ENCODE measurements at places on chromosomes 1 and 21.

DNA sequence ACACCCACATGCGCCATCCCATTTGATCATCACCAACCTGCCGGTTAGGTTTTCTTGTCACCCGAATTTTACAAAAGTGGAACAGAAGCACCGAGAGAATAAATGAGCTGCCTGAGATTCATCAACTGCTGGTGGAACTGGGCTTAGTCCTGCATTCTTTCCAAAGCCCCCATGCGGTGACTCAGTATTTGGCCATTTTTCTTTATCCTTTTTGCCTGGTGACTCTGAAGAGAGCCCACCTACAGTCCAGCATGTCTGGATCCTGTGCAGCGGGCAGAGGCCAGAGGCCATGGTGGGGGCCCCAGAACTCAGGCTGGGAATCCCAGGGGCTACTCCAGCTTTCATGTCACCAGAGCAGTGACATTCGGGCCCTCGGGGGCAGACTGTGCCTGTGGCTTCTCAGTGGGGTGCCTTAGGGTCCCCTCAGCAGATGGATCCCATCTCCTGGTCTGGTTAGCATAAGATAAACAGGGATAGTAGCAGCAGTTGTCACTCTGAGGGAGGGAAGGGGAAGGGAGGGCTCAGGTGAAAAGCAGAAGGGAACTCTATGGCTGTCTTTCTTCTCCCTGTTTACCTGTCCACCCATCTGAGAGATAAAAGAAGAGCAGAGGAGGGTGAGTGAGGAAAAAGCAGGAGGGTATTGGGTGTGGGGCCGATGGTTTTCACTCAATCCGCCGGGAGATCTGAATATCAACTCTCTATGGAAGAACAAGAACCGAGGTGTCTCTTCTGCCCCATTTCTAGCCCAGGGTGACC lies 63.2 kb downstream of the KIF26B start:
- no peak for DNase-seq

DNA sequence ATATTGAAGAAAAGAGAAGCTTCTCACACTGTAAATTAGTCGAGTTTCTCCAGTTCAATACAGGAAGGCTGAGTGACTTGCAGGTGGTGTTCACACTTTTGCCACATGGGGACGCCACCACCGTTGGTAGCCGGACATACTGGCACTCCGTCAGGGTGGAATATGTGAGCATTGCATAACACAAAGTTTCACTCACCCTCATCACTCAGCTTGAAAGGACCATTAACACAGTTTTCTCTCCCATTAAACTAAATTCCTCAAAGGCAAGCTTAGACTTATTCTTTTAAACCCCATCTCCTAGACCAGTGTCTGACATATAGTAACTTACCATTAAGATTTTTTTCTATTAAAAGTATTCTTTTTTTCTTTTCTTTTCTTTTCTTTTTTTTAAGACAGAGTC lies 105.3 kb upstream of the SERBP1 start:
- peak; percentile 49 for DNase-seq

GRCh38 chr1:227939791-227940771 lies 7.7 kb downstream of the WNT9A start:
- DNase-seq = no peak

DNA sequence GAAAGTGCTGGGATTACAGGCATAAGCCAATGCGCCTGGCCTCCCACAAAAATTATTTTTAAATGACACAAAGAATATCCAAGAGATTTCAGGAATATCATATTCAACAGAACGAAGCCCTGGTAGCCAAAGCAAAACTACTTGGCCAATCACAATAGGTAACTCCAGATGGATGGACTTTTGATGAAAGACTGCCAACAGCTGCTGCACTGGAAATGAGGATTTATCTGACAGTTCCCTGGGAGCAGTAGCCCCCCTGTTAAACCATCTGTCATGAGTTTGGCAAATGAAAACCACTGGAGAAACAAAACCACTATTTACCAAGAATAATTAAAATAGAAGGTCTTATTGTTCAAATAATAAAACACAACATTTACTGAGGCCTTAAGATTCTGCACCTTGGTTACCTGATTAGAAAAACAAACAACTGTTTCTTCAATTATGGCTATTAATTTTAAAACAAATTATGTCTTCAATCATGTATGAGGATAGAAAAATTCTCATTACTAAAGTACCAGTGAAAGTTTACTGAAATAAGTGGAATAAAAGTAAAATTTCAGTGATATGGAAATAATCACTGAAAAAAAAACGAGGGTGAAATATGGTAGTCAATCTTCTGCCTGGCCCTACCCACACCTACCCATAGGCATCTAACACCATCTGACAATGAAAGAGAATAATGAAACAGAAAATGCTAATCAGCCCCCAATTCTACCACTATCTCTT lies 34.3 kb upstream of the PSMG1 start:
- no peak for DNase-seq

- no peak for DNase-seq
These were observed 212.7 kb downstream of the ZP4 start for GRCh38 chr1:237677979-237678378.

GRCh38 chr1:17168091-17168876 lies 36.6 kb upstream of the PADI1 start:
- no peak for DNase-seq

- DNase-seq = no peak
These were observed 433.1 kb upstream of the KAZN start for GRCh38 chr1:14165371-14165801.

GRCh38 chr1:106548726-106549125 lies 507.7 kb upstream of the PRMT6 start:
- DNase-seq = no peak

- DNase-seq = no peak
These were observed 16.5 kb upstream of the IFFO2 start for GRCh38 chr1:18972991-18973390.

DNA sequence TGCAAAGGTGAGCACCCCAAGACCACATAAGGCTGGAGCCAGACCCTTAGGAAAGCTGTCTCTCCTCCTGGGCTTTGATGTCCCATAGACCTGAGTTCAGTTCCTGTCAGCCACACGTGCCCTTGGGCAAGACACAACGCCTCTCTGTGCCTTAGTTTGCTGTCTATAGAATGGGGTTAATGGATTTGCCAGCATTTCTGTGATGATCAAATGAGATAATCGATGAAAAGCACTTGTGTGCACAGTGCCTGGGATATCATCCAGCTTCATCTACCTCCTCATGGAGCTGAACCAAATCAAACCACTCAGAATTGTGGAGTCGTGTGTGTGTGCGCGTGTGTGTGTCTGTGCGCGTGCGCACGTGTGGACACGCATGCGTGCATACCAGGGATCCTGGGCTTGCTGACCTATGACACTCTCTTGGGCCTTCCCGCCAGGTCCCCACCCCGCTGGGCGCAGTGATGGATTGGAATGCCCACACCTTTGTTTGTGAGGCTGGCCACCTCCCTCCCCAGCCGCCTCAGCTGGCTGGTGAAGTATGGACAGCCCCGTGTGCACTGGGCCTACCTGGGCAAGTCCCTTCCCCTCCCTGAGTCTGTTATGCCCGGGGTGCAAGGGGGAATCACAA lies 5.2 kb downstream of the TTC22 start:
- no peak for DNase-seq

DNA sequence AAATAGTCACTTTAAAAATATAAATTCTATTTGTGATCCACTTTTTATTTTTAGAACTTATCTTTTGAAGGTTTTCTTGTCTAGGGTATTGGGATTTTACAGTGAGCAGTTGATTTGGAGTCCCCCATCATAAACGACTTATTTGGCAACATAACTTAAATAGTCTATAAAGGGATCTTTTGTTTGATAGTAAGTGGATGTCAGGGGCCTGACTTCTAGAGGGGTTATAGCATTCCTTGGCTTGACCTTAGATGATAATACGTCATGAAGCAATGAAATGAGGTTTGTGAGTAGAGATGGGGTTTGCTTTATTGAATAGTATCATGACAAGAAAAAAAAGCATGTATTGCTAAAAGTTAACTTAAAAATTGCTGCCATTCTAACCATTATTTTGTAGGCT lies 17.8 kb downstream of the VPS45 start:
- DNase-seq = no peak

DNA sequence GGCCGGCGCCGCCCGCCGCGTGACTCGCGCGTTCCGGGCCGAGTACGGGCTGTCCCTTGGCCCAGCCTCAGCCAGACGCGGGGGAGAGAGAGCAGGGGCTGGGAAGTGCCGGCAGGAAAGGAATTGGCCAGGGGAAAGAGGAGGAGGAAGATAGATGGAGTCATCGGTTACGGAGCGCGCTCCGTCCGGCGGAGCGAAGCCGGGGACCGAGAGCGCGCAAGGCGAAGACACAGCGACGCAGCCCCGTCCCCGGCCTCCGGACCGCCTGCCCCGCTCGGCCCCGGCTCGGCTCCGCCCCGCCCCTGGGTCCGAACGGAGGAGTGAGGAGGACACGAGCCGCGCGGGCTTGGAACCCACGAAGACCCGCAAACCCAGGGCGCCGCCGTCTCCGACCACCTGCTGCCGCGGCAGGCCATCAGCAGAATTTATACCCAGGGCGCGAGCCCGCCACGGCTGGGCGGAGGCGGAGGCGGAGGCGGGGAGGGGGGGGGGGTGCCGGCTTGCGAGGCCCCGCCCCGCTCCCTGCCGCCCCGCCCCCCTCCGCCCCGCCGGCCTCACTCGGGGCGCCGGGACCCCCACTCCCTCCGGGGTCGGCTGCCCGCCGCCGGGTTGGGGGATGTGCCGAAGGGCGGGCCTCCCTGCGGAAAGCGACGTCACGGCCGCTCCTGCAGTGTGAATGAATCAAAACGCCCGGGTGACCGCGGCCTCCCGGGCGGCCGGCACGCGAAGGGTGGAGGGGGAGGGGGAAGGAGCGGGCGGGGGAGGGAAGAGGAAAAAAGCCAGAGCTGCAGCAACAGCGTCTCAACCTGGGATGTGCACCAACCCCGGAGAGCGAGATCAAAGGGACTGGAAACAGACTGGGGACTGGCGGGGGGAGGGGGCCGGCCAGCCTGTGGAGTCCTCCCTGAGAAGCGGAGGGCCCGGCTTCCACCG lies at the start of gene LHX4:
LHX4 (plus strand) TSS at position 782 of the 933 bp plus-strand sequence. CDS start 266 bp downstream, outside the sequence.
- DNase-seq = no peak

GRCh38 chr1:31937300-31938183 lies 626 bp downstream of the PTP4A2 start:
- DNase-seq = no peak

GRCh38 chr1:93608187-93609109 lies 73.2 kb downstream of the BCAR3 start:
- no peak for DNase-seq

GRCh38 chr1:153946622-153947241 lies at the start of gene DENND4B:
Gene DENND4B, minus strand, starts transcription at chr1:153946718. Its CDS starts 2,344 bp downstream, at chr1:153944374.
- peak; percentile 56 for DNase-seq

DNA sequence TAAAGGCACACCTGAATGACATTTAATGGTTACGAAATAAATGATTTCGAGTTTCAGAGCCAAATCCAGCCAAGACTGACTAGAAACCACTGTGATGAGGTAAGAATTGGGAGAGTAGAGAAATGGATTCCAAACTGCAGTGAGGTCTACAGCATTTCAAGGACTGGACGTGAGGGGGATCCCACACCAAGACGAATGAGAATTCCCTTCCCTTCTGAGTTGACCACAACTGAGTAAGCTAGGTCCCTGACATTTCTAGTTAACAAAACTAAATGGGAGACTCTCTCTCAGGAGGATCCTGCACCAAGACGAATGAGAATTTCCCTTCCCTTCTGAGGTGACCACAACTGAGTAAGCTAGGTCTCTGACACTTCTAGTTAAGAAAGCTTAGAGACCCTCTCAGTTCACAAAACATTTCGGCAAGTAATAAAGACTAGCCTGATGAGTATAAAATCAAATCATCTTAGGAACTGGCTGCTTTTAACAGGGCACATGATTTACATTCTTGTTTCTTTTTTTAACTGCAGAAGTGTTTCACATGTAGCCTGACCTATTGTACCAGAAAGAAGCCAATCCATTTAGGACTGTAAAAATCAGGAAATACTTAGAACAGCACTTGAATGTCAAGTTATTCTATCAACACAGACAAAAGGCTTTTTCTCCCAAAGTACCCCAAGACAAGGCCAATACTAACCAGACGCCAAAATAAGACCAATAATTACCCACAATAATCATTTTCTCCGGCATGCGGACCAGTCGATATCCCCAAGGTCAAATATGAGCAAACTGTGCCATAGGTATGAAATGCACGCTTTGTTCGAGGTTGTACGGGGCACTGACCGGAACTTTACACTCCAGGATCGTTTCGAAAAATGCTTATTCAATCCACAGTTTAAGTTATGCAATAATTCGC lies 1.4 kb upstream of the SPATA1 start:
- no peak for DNase-seq

DNA sequence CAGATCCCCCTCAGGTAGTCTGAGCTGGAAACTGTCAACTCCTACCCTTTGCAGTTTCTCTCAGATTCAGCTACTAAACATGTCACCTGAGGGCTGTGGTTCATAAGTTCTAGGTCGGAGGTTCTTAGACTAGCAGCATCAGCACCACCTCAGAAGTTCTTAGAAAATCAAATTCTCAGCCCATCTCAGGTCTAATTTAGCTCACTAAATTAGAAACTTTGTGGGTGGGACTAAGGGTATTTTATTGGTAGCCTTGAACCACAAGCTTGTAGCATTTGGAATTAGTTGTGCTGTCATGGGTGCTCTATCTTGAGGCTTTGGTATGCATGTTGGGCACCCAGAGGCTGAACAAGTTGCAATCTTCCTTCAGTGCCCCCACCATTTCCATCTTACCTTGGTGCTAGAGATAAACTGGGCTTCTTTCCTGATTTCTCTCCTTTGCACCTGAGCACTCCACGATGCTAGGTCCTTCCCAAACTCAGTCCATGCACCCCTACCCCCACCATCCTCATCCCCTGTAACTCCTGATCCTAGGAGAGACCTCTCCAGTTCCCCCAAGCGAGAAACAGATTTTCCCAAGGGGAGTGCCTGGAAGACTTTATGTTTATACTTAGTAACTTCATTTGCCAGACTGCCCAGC lies 54.2 kb downstream of the S1PR1 start:
- no peak for DNase-seq

DNA sequence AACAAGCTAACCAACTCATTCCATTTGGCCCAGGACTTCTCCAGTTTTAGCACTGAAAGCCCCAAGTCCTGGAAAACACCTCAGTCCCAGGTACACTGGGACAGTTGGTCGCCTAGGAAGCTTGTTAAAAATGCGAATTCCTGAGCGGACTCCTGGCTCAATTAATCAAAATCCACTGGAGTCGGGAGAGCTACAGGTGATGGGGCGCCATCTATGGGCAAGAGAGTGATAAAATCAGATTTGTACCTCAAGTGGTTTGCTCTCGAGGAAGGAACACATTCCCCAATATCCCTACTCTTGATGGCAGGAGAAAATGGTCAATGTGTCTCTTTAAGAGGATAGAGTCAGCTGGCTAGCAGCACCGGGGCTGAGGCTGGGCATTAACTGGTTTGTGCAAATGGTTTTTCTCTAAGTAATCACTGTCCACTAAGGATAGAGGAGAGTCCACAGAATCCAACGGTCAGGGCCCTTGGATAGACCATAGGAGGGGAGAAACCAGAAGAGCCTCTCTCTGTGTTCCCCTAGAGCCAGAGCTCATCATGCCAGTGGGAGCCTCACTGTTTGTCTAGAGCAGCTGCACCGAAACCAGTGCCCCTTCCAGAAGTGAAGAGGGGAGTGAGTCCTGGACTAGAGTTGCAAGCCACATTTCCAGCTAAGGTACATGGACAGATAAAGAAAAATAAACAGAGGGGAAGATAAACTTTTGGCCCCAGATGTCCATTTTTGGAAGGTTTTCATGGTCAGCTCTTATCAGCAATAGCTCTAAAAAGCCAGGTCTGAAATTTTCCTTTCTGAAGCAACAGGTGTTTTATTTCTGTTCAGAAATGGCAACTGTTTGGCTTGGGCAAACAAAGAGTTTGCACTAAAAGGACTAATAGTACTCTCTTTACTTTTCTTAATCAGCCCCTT lies 148.5 kb downstream of the TENT5C start:
- DNase-seq = peak; percentile 48

- DNase-seq = no peak
These were observed 712 bp downstream of the KCNA2 start for GRCh38 chr1:110605446-110605845.

GRCh38 chr1:113452921-113453770 lies 62.8 kb downstream of the MAGI3 start:
- DNase-seq = no peak

Measured in stimulated activated CD4-positive, alpha-beta T cell treated with anti-CD3 and anti-CD28 coated beads, TNF-alpha, amount 100 ng/mL, for 48 hours (primary cell).